ENCODE measurements at places on chromosomes 3 and 15. TPM values are rescaled to one million over a fixed set of nuclear protein-coding genes. Genes with fewer than 3 reads are reported as not detected.

Gene PDCD7
- total RNA-seq: 22.9 TPM

Gene SLC2A2
- total RNA-seq: 0.26 TPM

Gene PLA2G4F
- not detected for total RNA-seq

Gene ST8SIA2
- total RNA-seq: not detected

Gene CD86
- total RNA-seq: 15.4 TPM

Gene SMAD6
- total RNA-seq: 32.2 TPM

Gene SERPINI2
- total RNA-seq: not detected

Gene WWTR1
- total RNA-seq: 65.9 TPM

Gene LMAN1L
- not detected for total RNA-seq

Gene AGTR1
- 19.8 TPM for total RNA-seq

Gene RPSA
- 671 TPM for total RNA-seq

Gene KY
- not detected for total RNA-seq

Gene TLR9
- total RNA-seq: 0.19 TPM

Gene CCDC39
- total RNA-seq: 0.64 TPM

Gene SOX14
- total RNA-seq: not detected

Gene BNC1
- total RNA-seq: 0.42 TPM

Gene CACNA1D
- total RNA-seq: 0.45 TPM

Gene AMOTL2
- total RNA-seq: 272 TPM

Gene KLHL40
- total RNA-seq: not detected

Gene ZNF502
- 4.3 TPM for total RNA-seq
